ENCODE measurements at places on chromosomes 13 and 19. TPM values are rescaled to one million over a fixed set of nuclear protein-coding genes. Genes with fewer than 3 reads are reported as not detected.

DNA sequence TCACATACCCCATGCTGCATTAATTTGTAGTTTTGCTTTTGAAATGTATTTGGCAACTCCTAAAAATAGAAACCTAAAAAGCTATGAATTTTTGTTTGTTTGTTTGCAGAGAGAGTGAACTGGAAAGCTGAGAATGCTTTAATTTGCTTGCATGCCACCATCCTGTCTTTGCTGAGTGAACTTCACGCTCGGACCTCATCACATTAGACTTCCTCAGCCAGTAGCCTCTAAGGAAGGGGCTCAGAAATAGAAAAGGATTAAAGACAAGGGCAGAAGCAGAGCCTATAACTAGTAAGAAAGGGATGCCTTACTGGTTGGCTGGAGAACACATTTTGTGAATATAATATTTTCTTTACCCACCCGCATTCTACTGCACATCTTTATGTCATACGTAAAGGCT lies 275.1 kb downstream of the DCLK1 start:
- no peak for DNase-seq

DNA sequence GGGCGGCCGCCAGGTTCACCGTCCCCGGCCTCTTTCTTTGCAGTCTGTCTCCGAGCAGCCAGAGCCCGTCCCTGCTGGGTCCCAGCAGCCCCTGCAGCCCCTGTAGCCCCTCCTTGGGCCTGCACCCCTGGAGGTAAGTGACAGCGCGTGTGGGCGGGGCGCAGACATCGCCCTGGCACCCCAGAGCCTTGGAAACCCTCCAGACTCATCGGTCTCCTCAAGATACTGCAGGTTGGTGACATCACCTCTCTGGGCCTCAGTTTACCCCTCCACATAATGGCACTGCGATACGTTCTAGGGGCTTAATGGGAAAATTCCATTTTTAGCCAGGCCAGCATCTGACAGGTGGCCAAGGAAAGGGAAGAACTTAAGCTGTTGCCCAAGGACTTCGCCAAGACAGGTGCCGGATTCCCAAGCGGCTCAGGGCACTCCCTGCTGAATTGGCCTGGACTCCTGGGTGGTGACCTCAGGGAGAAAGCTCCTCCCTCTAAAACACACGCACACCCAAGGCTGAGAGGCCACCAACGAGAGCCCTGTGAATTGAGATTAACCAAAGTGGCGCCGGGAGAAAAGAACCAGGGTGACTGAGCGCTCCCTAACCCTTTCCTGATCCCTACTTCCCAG lies 13.1 kb downstream of the MAST3 start:
- DNase-seq, result no peak

DNA sequence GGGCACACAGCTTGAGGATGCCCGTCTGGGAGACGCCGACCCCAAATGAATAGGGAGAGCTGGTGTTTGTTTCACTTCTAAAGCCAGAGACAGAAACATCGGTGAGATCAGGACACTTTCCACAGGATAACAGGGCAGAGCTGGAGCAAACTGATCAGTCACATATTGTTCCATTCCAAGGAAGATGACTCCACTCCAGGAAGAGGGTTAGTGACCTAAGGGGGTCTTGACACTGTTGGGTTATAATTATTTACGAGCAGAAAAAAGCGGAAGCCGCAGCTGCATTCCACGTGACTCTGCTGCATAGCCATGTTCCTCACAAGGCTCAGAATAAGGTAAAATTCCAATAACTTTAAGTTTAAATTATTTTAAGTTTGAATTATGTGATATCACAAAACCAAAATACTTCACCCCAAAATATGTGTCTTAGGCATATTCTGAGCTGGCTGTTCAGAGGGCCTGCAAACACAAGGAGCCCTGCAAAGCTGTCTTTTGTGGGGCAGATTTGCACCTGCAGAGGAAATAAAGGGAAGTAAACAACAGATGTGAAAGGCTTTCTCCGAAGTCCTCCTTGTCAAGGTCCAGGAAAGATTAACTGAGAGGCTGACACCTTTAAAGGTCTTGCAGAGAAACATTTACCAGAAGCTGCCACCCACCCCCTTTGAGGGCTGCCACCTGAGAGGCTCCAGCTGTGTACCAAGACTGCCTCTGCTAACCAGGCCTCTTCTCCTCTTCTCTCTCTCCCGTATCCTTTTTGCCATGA lies 819.2 kb downstream of the UQCRFS1 start:
- no peak for DNase-seq

DNA sequence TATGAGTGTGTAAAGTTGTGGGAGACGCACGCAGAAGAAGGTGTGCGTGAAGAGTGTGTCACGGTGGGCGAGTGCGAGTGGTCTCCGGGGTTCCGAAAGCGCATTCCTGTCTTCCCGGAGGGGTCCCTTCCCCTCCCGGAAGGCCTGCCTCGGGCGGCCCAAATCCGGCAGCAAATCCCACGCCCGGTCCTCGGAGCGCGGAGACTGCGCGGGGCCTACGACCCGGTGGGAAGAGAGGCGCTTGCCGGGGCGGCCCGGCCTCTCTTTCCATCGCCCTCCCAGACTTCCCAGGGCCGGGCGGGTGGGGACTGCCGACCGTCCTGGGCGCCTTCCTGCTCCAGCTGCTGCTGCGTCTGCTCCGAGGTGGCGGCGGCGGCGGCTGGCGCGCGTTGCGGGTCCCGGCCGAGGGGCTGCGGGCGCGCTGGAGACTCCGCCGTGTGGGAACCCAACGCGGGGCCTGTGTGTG lies 2.1 kb downstream of the ZIC5 start:
- no peak for DNase-seq

- DNase-seq, result no peak
Observed at GRCh38 chr13:74132152-74132775, 1.9 kb downstream of the KLF12 start.

GRCh38 chr19:1756705-1757465 lies 3.6 kb downstream of the ONECUT3 start:
- DNase-seq, result no peak

- DNase-seq, result no peak
Observed at GRCh38 chr13:59691501-59692066, 472.1 kb downstream of the DIAPH3 start.

DNA sequence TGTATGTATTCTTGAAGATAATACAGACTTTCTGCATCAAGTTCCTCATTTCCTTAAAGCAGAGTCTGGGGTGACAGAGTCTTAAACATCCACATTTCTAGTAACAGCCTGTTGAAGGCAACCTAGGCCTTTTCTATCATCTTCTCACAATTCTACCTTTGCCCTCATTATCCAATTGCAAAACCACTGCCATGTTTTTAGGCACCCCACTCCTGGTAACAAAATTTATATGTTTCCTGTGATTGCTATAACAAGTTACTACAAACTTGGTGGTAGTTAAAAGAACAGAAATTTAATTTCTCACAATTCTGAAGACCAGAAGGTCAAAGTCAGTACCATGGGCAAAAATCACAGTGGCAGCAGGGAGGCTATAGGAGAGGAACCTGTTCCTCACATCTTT lies 33.1 kb downstream of the TUBA3C start:
- DNase-seq, result no peak

DNA sequence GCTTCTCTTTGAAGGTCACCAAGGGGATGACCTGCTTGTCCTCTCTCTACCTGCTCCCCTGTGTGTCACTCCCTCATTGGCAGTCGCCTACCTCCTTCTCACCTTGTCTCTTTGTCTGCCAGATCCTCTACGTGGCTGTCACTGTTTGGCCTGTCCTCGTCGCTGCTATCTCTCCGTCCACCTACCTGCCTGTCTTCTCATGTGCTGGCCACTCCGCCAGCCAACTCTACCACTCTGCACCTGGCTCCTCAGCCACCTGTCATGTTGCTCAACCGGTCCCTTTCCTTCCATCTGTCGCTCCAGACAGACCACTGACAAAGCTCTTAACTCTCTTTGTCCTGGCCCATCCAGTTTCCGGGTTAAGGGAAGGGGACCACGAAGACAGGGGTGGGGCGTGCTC lies at the start of gene KLK12:
TSS of gene KLK12 (minus strand) at position 299 of the 400 bp plus-strand sequence. CDS start 381 bp downstream, outside the sequence.
- no peak for DNase-seq

GRCh38 chr13:75879656-75880055 lies 243.5 kb downstream of the LMO7 start:
- DNase-seq, result no peak

GRCh38 chr19:16191216-16191908 lies 6.2 kb downstream of the FAM32A start:
- DNase-seq, result no peak

DNA sequence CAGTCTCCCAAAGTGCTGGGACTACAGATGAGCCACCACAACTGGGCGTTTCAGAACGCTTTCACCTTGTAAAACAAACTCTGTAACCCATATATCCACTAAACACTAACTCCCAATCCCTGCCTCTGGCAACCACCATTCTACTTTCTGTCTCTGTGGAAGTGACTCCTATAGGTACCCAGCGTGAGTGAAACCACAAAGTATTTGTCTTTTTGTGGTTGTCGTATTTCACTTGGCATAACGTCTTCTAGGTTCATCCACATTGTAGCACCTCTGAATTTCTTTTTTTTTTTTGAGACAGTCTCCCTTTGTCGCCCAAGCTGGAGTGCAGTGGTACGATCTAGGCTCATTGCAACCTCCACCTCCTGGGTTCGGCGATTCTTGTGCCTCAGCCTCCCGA lies 44.8 kb downstream of the BRD4 start:
- no peak for DNase-seq

IL12RB1 gene
- polyA plus RNA-seq, result 0.28 TPM

LRRC4B gene
- polyA plus RNA-seq, result 14.2 TPM

C19orf67 gene
- polyA plus RNA-seq, result 0.12 TPM

- peak; percentile 68 for DNase-seq
Observed at GRCh38 chr19:6402837-6403608, 10.1 kb upstream of the GTF2F1 start.

- DNase-seq, result no peak
Observed at GRCh38 chr13:40170982-40171381, 495.5 kb downstream of the FOXO1 start.

EFNB2 gene
- 140 TPM for polyA plus RNA-seq

S1PR5 gene
- 0.57 TPM for polyA plus RNA-seq

- no peak for DNase-seq
Observed at GRCh38 chr13:74920920-74921319, 561.0 kb downstream of the TBC1D4 start.

DNA sequence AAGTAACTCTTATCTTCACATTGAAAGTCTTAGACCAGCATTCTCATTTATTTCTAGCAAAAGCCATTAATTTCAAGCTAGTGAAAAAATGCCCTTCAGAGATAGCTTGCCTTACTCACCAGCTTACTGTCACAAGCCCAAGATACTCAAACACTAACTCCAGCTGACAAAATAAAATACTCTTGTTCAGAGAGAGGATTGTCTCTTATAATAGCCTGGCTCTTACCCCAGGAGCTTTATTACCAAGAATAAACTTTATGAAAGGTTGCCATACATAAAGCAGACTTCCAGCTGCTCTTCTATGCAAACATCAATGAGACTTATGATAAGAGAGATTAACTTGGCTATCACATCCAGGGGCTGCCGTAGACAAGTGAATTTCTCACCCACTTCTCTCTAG lies 53.6 kb downstream of the XPO4 start:
- DNase-seq, result no peak

DNA sequence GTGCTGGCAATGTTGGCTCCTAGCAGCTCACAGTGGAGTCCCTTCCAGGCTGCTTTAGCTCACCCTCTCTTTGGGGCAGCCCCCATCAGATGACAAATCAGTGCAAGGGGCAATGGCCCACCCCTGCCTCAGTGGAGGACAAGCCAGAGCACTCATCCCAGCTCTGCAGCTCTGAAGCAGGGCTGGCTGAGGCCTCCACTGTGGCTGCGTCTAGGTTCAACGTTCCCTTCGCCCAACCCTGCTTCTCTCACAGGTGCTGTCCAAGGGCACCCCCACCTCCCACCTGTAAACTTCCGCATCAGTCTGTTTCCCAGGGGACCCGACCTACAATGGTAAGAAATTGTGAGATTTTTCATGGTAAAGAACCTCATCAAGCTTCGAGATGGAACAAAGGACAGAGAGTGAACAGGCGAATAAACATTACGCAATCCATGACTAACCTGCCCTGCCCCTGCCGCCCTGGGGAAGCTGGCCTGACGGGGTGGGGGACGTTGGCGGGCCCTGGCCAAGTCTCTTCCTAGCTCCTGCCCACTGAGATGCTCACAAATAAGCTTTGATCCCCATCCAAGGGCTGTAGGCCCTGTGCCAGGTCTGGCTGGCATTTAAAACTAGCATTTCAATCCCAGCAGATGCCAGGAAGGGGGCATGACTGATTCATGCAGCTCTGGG lies 40.5 kb downstream of the DZIP1 start:
- DNase-seq, result no peak

- no peak for DNase-seq
Observed at GRCh38 chr19:19444681-19445155, 39.2 kb downstream of the GATAD2A start.

CEACAM16 gene
- not detected for polyA plus RNA-seq

- DNase-seq, result no peak
Observed at GRCh38 chr19:39736088-39736487, 1.7 kb downstream of the CLC start.

VSTM2B gene
- polyA plus RNA-seq, result 1.1 TPM

DNA sequence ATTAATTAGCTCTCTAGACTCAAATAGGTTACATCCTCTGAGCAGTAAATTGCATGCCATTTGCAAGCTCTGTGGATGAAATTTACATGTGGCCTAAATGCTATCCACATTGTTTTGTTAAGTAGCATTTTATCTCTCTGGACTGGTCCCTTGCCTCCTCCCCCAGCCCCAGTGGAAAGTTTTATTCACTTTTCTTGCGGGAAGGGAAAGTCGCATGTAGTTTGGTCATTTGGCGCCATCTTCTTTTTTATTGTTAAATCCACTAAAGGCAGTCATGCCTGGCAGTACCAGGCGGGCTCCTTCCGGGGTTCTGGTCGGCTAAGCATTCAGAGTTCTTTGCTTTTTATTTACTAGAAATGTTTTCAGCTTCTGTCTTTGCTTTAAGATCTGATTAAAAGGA lies 188.7 kb downstream of the TM9SF2 start:
- DNase-seq, result peak; percentile 51

DNA sequence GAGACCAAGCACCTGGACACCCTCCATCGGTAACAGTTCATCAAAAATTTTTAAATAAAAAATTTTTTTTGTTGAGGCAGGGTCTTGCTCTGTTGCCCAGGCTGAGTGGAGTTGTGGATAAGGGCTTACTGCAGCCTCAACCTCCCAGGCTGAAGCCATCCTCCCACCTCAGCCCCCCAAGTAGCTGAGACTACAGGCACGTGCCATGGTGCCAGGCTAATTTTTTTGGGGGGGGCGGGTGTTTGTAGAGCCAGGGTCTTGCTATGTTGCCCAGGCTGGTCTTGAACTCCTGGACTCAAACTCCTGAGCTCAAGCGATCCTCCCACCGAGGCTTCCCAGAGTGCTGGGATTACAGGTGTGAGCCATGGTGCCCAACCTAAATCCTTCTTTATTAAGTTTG lies 4.7 kb downstream of the LGALS7B start:
- no peak for DNase-seq

RASIP1 gene
- polyA plus RNA-seq, result 11.9 TPM

DNA sequence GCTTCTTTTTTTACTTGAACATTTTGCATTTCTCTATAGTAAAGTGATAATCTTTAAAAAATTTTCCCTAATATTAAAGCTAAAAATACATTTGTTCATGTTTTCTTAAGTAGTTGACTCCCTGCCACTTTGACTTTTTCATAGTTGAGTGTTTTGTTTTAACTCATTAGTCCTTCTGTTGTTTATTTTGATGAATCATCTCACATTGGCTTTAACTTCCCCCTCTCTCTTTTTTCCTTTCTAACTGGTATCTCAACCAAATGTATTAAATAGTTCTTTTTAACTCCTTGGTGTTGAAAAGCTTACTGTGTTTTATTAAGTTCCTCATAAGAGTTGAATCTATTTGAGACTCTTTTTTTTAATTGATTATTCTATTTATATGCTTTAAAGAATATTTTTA lies 2.8 kb downstream of the TNFSF13B start:
- no peak for DNase-seq

All from left kidney (tissue), 8 donors.